ENCODE measurements at places on chromosomes 7 and 10.

- DNase-seq: no peak
Observed at GRCh38 chr10:89085153-89085552, 94.6 kb downstream of the FAS start.

GRCh38 chr10:75408911-75409885 lies 7.6 kb upstream of the ZNF503 start:
- no peak for DNase-seq

DNA sequence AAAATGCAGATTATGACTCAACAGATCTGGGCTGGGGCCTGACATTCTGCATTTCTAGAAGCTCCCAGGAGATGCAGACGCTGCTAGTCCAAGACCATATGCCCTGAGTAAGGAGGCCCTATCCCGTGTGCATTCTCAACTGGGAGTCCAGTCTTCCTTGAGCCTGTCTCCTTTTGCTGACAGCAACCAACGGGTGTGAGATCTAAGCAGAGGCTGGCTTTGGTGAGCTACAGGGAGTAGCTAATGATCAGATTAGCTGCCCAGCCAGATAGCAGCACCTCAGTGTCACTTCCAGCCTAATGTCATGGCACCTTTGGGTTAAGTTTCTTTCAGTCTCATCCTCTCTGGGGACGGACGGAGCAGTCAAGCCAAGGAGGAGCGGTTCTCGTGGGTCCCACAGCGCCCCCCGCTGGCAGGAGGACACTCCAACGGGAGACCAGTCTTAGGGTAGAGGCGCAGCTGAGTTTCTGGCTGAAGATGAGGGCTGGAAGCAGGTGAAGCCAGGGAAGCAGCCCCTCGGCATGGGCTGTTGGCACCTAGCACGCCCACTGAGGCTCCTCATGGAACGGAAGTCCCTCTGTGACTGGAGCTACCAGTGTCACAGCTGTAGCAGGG lies 154.0 kb downstream of the CCDC3 start:
- no peak for DNase-seq

DNA sequence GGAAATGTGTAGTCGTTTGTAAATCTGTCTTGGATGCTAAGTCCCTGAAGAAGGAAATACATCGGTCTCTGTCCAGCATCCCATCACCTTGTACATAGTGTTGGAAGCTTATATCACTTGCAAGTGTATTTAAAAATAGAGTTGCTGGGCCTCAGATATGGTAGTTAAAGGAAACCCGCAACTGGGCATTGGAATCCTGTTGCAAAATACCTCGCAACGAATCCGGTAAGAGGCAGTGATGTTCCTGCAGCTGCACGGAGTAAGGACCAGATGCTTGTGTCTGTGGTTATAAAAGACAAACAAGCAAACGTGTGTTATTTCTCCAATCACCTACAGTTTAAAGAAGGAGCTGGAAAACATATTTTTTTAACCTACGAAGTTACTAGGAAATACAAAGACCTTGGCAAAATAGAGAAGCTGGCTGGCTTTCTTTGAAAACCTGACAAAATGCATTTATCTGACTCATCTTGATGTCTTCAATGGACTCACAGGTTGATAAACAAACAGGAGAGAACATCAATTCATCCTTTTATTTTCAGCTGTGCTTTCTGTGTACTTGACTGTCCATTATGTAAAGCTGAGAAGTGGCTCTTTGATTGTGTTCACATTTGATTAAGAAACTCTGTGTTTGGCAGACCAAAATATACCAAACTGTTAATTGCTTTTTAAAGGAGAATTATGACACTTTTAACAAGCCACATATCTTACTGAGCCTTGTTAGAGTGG lies 326.4 kb downstream of the SFMBT2 start:
- DNase-seq: no peak

DNA sequence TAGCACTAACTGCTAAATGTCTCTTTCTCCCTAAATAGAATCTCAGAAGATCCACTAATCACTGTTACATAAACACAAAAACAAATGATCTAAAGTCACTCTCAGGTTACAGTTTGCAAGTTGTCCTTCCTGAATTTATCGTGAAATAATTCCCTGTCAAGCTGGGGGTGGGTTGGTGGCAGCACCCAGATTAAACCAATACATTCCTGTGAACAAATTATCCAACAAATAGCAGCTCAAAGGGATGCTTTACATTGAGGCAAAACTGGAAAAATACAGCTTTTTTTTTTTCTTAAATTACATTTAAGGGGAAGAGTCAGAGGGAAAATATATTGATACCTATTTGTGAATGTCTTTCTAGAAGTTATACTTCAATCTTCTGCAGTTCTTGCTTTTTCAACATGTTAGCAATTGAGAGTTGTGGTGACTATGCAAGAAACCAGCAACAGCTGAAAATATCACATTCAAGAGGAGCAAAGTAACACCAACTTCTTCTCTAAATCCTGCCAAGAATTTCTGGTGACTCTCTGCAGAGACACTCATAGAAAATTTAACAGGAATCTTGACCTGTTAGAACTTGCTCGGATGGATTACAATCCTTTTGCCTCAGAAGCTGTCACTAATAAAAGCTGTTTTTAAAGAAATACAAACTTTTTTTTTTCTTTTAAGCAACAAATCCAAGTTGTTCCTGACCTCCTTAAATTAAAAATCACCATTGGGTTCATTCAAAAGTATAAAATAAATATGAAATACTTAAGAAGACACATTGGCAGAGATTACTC lies 18.9 kb downstream of the LMOD2 start:
- no peak for DNase-seq

DNA sequence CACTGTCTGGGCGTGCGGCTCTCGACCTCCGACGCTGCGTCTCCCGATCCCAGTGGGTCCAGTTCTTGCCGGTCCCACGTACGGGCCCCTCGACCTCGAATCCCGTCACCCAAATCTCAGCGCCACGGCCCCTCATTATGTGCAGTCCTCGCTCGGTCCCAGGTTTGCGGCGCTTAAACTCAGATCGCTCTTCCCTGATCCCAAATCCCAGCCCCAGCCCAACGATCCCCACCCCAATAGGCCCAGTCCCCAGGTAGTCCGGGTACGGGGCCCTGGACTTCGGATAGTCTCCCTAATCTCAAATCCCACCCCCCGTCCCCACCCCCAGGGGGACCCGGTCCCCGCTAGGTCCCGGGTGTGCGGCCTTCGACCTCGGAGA lies 666 bp downstream of the HNRNPF start:
- DNase-seq: no peak

DNA sequence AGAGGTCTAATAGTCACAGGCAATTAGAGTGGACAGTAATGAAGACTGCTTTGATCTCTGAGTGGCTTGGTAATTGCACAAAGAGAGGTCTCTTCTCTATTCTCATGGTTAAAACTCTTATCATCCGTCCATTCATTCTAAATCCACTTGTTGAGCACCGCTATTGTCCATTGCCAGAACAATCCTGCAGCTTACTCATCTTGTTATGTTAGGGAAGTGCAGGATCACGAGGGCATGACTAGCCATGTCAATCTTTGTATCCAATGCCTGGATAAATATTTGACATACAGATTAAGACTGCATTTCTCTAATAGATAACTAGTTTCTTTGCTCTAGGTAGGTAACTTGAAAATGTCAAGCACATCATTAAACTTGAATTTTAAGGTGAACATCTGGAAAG lies 14.9 kb downstream of the SFTPD start:
- no peak for DNase-seq

GRCh38 chr10:109106604-109107003 lies 816.7 kb downstream of the XPNPEP1 start:
- no peak for DNase-seq

GRCh38 chr7:106521541-106521940 lies 139.4 kb downstream of the CCDC71L start:
- no peak for DNase-seq

DNA sequence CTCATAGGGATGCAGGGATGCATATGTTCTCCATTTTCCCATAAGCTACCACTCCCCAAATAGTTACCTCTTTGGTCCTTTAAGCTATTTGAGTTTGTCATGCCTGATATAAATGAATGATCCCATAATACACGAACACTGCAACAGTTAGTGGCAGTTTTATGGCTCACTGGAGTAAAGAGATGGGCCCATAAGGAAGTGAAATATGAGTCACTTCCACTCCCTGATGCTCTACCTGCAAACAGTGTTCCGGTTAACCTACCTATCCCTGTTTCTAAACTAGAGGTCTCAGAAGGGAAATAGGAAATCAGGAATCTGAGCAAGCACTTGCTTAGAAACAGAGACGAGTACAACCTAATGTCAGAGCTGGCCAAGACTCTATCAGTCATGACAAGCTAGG lies 71.7 kb downstream of the CALD1 start:
- no peak for DNase-seq

DNA sequence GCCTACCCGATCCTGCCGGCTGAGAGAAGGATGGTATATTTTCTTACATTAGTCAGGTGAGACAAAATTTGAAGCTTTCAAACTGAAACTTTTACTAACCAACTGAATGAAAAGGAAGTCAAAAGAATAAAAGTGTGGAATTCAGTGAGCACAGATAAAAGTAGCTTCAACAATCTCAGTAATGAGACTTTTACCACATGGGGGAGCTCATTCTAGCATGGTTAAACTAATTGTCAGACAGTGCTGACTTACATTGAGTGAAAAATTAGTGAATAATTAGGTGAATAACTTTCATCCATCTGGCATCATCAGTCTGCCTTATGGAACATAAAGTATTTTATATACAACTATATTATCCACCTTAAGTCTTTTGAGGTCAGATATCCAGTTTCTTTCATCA lies 8.4 kb downstream of the FAM237B start:
- no peak for DNase-seq

- DNase-seq: no peak
Observed at GRCh38 chr10:99854860-99855259, 72.4 kb downstream of the ABCC2 start.

DNA sequence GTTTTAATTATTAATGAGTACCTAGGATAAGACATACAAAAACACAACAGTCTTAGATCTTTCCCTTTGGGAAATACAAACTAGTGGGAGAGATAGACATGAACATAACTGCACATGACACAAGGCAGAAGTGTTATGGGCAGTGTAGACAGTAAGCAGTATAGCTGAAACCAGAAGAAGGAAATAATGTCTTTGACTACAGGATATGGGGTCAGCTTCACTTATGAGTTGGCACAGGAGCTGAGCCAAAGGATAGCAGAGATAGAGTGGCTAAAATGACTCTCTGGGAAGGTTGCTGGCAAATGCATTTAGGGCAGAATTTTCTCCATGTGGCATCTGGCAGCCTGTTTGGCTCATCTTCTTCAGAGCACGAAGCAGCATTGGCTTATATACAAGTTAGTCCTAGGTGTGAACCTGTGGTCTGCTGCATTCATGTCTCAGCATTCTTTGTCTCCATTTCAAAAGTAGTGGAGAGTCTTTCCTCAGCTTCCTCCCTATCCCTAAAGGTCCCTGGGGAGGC lies 60.3 kb upstream of the FEZF1 start:
- no peak for DNase-seq

GRCh38 chr10:78331391-78331922 lies 297.8 kb downstream of the RPS24 start:
- DNase-seq: no peak

DNA sequence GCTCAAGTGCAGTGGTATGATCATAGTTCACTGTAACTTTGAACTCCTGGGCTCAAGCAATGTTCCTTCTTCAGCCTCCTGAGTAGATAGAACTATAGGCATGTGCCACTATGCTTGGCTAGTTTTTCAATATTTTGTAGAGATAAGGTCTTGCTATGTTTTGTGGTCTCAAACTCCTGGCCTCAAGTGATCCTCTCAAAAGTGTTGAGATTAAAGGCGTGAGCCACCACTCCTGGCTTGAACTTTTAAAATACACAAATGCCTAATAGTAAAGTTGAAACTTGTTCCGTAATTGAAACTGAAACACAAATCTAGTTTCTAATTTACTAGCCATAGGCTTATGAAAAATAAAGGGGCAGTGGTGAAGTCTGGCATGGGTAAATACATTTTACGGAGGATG lies 65.7 kb downstream of the AP3M1 start:
- no peak for DNase-seq

DNA sequence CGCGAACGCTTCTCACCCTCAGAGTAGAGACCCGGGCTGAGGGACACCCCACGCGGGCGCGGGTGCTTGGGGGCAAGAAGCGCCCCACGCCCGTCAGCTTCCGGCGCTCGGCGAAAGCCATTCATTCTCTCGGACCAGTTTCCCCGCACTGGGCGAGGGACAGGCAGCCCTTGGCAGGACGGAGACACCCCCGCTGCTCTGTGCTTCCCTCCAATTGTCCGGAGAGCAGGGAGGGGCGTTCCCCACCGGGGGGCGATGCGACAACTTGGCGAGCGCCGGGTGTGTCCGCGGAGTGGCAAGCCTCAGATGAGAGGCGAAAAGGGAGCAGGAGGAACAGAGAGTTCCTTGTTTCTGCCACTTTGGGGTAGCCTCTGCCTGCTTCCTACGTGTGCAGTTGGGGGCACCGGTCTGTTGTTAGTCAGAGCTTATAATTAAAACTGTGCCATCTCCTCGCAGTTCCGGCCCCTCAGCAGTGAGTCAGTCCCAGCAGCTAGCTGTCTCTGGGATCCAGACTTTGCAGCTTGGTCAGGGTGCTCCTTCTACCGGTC lies 1.7 kb downstream of the GPR158 start:
- DNase-seq: no peak

- no peak for DNase-seq
Observed at GRCh38 chr10:117164592-117165537, 26.8 kb upstream of the VAX1 start.

GRCh38 chr10:80488539-80489066 lies 34.5 kb downstream of the TSPAN14 start:
- DNase-seq: no peak

GRCh38 chr10:80985102-80985501 lies 447.4 kb downstream of the SH2D4B start:
- no peak for DNase-seq

DNA sequence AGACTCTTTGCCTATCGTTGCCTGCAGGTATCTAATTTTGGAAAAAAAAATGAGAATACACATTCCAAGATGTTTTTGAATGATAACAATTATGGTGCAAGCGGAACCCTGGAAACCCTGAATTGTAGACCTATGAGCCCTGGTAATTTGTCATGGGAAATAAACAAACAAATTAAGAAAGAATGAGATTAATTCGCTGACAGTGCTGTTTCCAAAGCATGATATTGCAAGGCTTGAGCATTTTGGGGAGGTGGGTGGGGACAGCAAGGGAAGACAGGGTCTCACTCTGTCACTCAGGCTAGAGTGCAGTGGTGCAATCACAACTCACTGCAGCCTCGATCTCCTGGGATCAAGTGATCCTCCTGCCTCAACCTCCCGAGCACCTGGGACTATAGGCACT lies 900.3 kb downstream of the IPMK start:
- no peak for DNase-seq

- DNase-seq: no peak
Observed at GRCh38 chr7:2029936-2030335, 202.8 kb downstream of the MAD1L1 start.
